ENCODE measurements at places on chromosomes 4 and X.

DNA sequence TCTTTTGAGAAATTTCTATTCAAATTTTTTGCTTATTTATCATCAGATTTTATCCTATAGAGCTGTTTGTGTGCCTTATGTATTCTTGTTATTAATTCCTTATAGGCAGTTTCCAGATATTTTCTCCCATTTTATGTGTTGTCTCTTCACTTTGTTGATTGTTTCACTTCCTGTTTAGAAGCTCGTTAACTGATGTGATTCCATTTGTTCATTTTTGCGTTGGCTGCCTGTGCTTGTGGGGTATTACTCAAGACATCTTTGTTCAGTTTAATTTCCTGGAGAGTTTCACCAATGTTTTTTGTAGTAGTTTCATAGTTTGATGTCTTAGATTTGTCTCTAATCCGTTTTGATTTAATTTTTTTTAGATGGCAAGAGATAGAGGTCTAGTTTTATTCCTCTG, 14.6 kb downstream of the ZNF718 start:
- H3K27ac ChIP-seq: no peak overlapping the region
- H3K27me3 ChIP-seq: no peaks in the 10 kb centered on the region
- peaks cover 12% of the 10 kb centered on the region for H3K36me3 ChIP-seq

- no peak for DNase-seq
- H3K27ac ChIP-seq: no peak overlapping the region
- H3K36me3 ChIP-seq: no peaks in the 10 kb centered on the region
- peaks cover 4% of the 10 kb centered on the region for H3K4me1 ChIP-seq
- peaks cover 11% of the 10 kb centered on the region for H3K27me3 ChIP-seq
- H3K4me3 ChIP-seq: no peak overlapping the region
These were observed 4.1 kb upstream of the GPC3 start for GRCh38 chrX:133989490-133989889.

- DNase-seq: no peak
- no peak overlapping the region for H3K27ac ChIP-seq
- no peaks in the 10 kb centered on the region for H3K36me3 ChIP-seq
- no peak overlapping the region for H3K4me3 ChIP-seq
These were observed 43.5 kb upstream of the ZNF330 start for GRCh38 chr4:141177171-141177570.

- H3K4me1 ChIP-seq: no peaks in the 10 kb centered on the region
- H3K27me3 ChIP-seq: no peaks in the 10 kb centered on the region
- no peak overlapping the region for H3K4me3 ChIP-seq
- H3K27ac ChIP-seq: no peak overlapping the region
- no peaks in the 10 kb centered on the region for H3K36me3 ChIP-seq
These were observed 111.6 kb downstream of the BTC start for GRCh38 chr4:74682567-74683359.

GRCh38 chr4:88745581-88746163, 48.0 kb upstream of the NAP1L5 start:
- no peak overlapping the region for H3K4me3 ChIP-seq
- no peaks in the 10 kb centered on the region for H3K27me3 ChIP-seq
- no peak for DNase-seq
- no peaks in the 10 kb centered on the region for H3K36me3 ChIP-seq
- H3K4me1 ChIP-seq: no peaks in the 10 kb centered on the region
- no peak overlapping the region for H3K27ac ChIP-seq

- no peak overlapping the region for H3K27ac ChIP-seq
- no peak overlapping the region for H3K4me3 ChIP-seq
- H3K4me1 ChIP-seq: no peaks in the 10 kb centered on the region
- no peaks in the 10 kb centered on the region for H3K27me3 ChIP-seq
- H3K36me3 ChIP-seq: no peaks in the 10 kb centered on the region
- no peak for DNase-seq
These were observed 81.1 kb downstream of the CLCN5 start for GRCh38 chrX:50003467-50003866.

DNA sequence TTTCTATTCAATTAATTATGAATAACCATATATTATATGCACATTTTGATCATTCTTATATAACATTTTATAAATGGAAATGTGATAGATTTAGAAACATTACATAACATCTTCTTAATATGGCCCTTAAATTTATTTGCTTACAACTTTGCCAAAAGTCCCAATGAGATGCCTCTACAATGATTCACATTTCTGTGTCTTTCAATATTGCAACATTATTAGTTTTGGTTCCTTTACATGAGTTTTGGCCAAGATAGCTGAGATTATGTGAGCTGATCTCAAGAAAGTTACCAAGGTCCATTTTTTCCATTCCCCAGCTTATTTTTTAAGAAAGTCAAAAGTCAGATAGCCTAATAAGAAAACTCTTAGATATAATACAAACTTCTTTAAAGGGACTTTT, 361.2 kb downstream of the PCDH7 start:
- DNase-seq: no peak
- H3K36me3 ChIP-seq: no peaks in the 10 kb centered on the region
- H3K27ac ChIP-seq: no peak overlapping the region
- no peak overlapping the region for H3K4me3 ChIP-seq
- no peaks in the 10 kb centered on the region for H3K27me3 ChIP-seq

DNA sequence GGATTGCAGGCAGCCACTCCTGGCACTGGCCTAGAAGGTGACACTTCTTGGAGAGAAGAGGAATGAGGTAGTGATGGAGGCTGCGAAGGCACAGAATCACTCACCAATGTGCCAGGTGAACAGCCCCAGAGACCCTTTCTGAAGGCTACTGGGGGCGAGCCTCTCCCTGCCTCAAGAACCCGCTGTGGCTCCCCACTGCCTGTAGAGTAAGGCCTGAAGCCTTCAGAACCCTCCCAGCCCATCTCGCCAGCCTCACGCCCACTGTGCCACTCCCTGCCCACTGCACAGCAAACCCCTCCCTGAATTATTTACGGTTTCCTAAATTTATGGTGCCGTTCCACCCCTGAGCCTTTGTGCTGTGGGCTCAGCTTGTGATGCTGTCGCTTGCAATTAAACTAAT, 24.2 kb upstream of the SORCS2 start:
- no peak overlapping the region for H3K4me3 ChIP-seq
- no peak for DNase-seq
- H3K27me3 ChIP-seq: no peaks in the 10 kb centered on the region
- H3K27ac ChIP-seq: no peak overlapping the region

GRCh38 chr4:39280770-39281169, 85.4 kb downstream of the RFC1 start:
- H3K4me1 ChIP-seq: no peaks in the 10 kb centered on the region
- H3K36me3 ChIP-seq: no peaks in the 10 kb centered on the region
- H3K4me3 ChIP-seq: no peak overlapping the region
- no peak overlapping the region for H3K27ac ChIP-seq
- no peak for DNase-seq

GRCh38 chr4:128301979-128302378, 14.4 kb upstream of the PGRMC2 start:
- no peak overlapping the region for H3K27ac ChIP-seq
- H3K27me3 ChIP-seq: no peaks in the 10 kb centered on the region
- no peaks in the 10 kb centered on the region for H3K4me1 ChIP-seq
- DNase-seq: no peak
- H3K36me3 ChIP-seq: peaks cover 2% of the 10 kb centered on the region
- H3K4me3 ChIP-seq: no peak overlapping the region

DNA sequence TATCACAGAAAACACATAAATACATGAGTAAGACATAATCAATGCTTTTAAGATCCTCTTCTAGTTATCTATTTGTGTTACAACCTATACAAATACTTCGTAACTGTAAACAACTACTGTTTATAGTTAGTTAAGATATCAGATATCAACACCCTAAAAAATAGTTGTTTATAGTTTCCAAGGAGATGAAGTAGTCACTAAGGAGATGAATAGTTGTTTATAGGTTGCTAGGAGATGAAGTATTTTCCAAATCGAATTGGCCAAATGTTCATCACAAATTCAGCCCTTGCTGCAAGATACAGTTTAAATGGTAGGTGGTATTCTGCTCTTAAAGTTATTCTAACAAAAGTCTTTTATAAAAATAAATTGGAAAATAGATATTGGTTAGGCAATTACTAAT, 618.2 kb upstream of the PCDH10 start:
- H3K4me3 ChIP-seq: no peak overlapping the region
- H3K36me3 ChIP-seq: no peaks in the 10 kb centered on the region

GRCh38 chr4:10175626-10176025, 59.0 kb upstream of the WDR1 start:
- H3K4me1 ChIP-seq: no peaks in the 10 kb centered on the region
- H3K36me3 ChIP-seq: no peaks in the 10 kb centered on the region
- no peak overlapping the region for H3K4me3 ChIP-seq

DNA sequence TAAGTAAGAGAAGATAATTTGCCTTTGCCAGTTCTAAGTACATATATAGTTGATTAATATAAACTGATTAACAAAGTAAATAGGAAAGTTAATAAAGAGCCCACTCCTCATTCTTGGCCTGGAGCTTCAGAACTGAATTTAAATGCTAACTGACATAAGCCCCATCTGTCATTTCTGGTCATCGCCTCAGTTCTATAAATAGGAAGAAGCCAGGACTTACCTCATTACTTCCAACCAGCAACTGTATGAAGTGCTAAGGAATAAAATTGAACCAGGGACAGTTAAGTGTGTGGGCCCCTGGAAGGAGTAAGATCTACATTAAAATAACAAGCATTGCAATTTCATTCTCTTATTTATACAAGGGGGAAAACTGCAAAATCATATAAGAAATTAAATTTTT, 52.0 kb upstream of the PDLIM5 start:
- H3K4me1 ChIP-seq: no peaks in the 10 kb centered on the region
- H3K27me3 ChIP-seq: no peaks in the 10 kb centered on the region
- no peak overlapping the region for H3K4me3 ChIP-seq

- no peaks in the 10 kb centered on the region for H3K4me1 ChIP-seq
- no peak overlapping the region for H3K27ac ChIP-seq
- no peak overlapping the region for H3K4me3 ChIP-seq
- no peaks in the 10 kb centered on the region for H3K27me3 ChIP-seq
- no peaks in the 10 kb centered on the region for H3K36me3 ChIP-seq
These were observed 47.9 kb upstream of the GPR78 start for GRCh38 chr4:8532245-8532781.
